Progenitor cell of endocrine pancreas (in vitro differentiated cells): ENCODE measurements at places on chromosomes 6 and 20.

DNA sequence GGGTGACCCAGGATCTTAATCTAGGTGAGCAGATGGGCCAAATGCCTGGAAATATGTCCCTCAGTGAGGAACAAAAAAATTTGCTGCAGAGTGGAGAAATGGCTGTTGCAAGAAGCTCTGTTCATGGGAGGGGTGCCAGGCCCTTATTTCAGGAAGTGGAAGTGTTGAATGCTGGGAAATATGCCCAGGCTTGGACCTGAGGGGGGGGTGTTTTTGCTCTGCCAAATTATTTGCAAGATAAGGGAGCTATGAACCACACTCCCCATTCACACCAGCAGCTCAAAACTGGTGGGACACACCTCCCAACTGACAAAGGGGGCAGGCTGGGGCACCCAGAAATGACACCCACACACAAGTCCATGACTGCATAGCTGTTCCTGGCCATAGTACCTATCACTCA lies 8.7 kb downstream of the CST4 start:
- no peak for DNase-seq

DNA sequence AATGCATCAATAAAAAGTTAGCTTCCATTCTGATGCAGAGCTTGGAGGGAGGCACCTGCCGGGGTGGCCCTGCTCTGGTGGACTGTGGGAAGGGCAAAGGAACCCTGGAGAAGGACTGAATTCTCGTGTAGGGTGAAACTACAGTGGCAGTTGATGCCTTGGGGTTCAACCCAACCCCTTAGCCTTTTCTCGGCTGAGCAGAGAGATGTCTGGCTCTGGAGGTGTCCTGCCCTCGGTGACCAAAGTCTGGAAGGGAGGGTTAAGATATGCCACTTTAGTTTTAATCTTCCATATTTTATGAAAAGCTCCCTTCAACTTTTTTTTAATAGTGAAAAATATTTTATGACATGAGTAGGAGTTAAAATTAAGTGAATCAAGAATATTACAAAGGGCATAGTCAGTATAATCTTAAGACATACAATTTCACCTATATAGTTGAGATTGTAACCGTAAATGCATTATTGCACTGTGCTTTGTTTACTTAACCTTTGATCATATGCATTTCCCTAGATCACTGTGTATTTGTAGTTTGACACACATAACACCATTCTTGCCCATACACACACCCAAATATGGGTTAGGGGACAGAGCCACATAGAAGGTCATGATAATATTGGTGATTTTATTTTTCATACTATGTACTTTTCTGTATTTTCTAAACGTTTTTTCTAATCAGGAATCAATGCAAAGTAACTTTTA lies 179.6 kb downstream of the MCHR2 start:
- no peak for DNase-seq

DNA sequence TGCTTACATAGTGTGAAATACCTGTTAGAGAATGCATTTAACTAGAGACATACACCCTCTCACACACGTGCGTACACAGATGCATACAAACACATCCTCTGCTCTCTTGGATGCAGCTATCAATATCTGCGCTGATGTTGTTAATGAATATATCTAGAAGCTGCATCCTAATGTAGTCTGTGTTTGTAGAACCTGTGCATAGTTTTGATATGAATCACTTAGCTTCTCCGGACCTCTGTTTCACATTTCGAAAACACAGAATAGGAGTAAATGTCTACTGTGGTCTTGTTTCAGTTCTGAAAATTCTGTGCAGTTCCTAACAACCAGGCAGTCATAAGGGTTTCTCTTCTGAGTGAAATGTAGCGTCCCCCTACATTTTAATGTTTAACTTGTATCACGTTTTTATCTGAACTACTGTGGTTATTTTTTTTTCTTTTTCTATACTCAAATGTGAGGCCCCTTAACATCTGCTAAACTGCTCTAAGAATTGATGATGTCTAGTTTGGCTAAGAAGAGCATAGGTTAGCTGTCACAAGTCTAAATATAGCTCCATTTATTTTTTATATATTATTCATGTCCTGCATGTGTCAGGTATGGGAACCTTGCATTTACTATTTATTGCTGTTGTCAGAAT lies 254.5 kb downstream of the TMEM242 start:
- DNase-seq, result no peak

GRCh38 chr6:75526502-75527127 lies 33.0 kb upstream of the FILIP1 start:
- peak; percentile 37 for DNase-seq

GRCh38 chr6:14100966-14101365 lies 16.6 kb upstream of the CD83 start:
- no peak for DNase-seq

DNA sequence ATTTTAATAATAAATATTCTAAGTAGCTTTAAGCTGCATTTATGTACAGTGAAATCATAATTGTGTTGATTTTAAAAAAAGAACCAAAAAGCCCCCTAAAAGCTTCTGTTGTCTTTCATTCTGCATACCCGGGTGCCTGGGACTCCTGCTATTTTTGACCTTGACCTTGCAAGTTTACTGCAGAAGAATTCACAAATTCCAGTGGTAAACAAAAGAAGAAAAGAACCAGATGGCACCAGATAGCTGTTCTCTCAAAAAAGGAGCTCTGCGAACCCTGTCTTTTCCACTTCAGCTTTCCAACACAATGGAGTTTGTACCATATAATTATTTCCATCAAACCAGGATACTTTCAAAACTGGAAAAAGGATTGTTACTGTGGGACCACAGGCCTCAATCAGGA lies 363.3 kb downstream of the SMOC2 start:
- no peak for DNase-seq

DNA sequence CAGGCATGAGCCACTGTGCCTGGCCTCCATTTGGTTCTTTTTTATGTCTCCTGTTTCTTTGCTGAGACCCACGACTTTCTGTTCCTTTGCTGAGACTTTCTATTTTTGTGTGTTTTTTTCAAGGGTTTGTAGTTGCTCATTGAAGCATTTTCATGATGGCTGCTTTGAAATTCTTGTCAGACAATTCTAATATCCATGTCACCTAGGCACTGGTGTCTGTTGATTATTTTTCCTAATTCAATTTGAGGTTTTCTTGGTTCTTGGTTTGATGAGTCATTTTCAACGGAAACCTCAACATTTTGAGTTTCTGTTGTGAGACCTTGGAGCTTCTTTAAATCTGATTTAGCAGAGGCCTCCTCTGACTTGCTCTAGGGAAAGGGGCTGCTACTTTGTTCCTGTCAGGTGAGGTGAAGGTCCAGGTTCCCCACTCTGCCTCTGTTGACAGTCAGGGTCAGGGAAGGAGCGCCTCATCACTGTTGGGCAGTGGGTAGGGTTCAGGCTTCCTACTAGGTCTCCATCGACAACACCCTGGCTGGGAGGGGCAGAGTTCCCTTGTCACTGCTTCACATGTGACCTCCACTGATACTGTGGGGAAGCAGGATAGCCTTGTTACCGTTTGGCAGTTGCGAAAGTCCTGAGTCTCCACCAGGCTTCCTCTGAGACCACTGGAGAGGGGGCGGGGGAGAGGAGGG lies 67.2 kb upstream of the RNF24 start:
- no peak for DNase-seq

DNA sequence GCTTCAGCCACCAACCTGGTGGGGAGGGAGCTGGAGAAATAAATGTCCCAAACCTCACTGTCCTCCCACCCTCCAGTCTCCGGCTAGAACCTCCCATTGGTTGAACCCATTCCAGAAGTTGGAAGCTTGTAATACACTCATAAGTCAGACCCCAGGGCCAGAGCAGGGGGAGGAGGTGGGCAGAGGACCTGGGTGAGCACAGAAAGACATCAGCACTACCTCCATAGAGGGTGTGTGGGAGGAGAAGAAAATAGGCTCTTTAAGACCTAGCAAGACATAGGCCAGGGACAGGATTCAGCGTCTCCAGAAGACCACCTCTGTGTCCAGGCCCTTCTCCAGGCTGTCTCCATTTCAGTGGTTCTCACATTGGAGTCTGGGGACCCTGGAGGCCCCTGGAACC lies 73.3 kb upstream of the TOP1 start:
- no peak for DNase-seq

DNA sequence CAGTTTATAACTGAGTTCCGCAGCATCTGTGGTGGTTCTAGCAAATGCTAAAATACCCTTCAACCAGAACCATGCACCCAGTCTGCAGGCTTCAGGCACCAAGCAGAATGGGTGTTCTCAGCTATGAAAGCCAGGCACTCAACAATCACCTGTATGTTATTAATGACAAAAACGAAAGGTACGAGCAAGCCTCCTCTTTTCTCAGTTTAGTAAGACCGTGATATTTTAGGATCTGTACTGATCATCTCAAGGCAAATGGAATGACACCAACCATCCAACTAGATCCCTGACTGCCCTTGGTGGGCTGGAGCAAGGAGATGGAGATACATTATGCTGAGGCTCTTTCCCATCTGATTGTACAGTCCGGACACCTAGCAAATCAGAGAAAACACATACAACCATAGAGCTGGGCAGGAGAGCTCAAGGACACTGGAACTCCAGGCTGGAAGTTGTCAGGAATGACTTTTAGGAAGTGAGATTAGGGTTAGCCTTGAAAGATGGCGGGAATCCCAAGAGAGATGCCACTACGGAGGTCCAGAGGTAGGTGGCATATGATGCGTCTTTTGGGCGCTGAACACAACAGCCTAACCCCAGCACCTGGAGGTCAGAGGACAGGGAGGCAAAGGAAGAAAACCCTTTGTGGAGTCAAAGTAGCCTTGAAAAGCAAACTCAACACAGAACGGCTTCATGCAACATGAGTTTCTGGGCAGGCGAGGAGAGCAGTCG lies 33.4 kb downstream of the SLC23A2 start:
- DNase-seq, result no peak

GRCh38 chr6:45714006-45714730 lies 301.5 kb downstream of the CLIC5 start:
- DNase-seq, result no peak

DNA sequence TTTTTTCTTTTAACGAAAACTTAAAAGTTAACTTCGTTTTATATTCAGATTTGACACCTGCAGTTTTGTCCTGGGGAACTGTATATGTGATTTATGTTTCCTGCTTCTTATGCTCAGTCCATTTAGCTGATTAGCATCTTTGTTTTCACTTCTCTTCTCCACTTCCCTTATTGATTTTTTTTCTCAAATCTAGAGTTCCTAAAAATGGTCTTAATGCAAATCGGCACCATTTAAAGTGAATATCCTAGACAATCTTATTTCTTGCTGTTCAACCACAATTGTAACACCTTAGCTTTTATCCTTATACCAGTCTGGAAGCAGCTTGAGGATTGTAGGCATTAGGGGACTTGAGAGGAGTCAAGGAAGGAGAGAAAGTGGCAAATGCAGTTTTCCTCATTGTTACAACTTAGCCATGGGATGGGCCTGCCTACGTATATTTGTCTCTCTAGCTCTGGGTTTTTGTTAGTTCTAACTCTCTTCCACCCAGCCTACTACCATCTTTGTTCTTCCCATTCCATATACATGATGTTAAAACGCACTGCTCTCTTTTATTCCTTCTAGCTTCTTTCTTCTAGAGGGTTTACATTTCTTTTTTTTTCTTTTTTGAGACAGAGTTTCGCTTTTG lies 8.5 kb downstream of the QRSL1 start:
- no peak for DNase-seq

- DNase-seq, result no peak
Measured at GRCh38 chr6:28606424-28607391, 81.0 kb downstream of the GPX5 start.
